Fibroblast of the conjunctiva (primary cell): ENCODE measurements at places on chromosomes 5 and 9.
A peak's percentile ranks its signal among the peaks of the same experiment; 100 is the strongest.

GRCh38 chr9:37650299-37650872 lies 368 bp upstream of the FRMPD1 start:
- no peak for DNase-seq

DNA sequence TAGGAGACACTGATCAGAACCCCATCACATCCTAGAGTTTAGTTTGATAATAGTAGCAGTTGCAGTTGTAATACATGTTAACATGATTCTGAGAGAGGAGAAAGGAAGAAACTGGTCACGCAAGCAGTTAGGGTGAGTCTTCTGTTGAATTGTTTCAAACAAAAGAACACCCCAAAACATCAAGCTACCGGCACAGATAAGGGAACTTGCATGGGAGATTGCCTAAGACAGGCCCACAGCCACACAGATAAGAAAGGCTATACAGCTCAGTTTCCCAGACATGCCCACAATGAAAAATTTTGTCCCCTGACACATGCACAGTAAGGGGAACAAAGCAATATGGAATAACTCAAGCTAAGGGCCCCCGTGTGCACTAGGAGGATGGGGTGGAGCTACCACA lies 15.9 kb downstream of the HSPB3 start:
- no peak for DNase-seq

GRCh38 chr5:82129723-82130285 lies 148.3 kb downstream of the RPS23 start:
- DNase-seq: no peak

DNA sequence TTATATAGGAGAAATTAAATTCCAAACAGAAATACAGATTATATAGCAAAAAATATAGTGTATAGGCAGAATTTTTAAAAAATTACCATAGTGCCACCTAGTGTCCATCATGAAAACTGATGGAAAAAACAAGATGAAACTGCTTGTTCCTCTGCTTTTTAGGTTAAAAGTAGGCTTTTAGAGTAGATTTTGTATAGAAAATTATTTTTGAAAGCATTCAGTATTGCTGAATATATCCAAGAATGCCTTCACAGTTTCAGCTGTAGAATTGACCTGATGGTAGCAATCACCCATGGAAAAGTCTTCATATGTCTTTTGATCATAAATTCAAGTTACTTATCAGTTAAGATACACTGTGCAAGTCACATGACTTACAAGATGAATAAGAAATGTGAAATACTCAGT lies 19.7 kb downstream of the RIOK2 start:
- DNase-seq: no peak

DNA sequence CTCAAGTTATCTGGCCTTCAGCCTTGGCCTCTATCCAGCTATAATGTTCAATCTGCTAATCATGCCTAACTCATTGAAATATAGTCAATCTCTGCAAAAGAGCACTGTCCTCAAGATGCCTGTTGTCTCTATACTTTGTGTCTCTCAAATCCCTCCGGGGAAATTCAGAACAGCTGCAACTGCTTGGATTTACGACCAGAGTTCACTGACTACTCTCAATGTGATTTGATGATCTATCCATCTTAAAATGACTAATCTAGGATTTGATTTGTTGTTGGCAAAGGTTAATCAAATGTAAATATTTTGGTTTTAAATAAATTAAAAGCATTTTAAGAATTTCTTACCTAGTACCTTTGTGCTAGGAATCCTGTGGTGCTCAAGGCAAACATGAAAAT lies 40.9 kb downstream of the SVEP1 start:
- peak; percentile 4 for DNase-seq

GRCh38 chr5:174384509-174384947 lies 339.0 kb downstream of the NSG2 start:
- peak; percentile 32 for DNase-seq

GRCh38 chr9:123070198-123070597 lies 36.7 kb downstream of the GPR21 start:
- no peak for DNase-seq

DNA sequence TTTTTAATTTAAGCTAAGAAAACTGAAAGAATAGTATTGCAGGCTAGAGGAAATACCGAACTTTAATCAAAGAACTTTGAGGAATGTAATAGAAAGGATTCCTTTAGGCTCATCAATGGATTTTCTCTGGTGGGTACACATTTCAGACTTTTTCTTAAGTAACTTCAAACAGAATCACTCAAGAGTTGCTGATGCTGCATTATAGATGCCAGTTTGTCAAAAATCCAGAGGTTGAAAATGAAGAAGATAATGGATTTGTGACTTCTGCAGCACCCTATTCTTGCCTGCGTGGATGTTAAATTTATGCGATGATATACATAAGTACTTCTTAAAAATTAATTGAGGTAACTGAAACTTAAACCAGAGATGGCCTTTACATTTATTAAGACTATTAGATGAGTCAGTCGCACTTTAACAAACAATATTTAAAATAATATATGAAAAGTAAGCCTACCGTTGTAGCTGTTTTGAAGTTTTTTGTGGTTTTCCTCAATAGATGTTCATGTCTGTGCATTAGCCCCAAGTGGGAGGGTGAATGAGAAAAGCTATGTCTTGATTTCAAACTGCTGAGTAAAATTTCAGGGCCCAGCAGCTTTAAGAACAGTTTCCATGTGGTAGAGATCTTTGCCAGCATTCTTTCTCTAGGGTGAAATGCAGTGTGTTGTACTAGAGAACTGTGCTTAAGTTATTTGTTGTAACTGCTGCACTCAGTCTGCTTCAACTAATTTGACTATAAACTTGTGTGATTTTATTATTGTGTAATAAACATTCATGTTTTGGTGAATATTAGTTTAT lies at the start of gene OGN:
TSS of gene OGN (minus strand) at position 537 of the 795 bp plus-strand sequence. CDS start 1,171 bp downstream, outside the sequence.
- peak; percentile 69 for DNase-seq

DNA sequence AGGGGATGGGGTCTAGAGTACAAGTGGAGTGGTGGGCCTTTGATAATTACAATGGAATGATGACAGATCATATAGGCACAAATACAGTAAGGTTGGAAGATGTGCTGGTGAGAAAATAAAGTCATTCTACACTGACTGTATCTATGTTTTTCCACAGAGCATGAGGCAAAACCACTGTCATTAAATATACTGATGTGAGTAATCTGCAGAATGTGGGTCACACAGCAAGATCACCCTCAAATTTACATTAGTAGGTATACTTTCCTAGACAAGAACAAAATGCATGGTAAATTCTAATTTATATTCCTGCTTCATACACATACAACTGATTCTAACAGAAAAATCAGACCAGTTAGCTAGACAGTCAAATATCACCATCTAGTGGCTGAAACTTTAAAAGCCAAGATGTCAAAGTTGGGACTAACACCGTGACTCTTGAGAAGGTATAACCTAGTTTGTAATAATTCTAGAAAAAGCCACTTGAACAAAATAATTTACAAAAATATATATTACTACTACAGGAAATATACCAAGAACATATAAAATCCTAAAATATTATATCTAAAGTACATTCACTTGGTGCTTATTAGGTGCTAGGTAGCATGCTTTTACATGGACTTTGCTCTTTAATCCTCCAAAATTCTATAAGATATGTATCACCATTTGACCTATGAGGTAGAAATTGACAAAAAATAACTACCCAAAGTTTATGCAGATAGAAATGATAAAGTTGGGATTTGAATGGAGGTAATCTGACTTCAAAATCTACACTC lies 19.5 kb downstream of the TTC33 start:
- peak; percentile 55 for DNase-seq

GRCh38 chr5:80219391-80219790 lies 36.5 kb downstream of the SERINC5 start:
- no peak for DNase-seq

GRCh38 chr9:124040935-124041816 lies 29.6 kb downstream of the LHX2 start:
- DNase-seq: no peak

DNA sequence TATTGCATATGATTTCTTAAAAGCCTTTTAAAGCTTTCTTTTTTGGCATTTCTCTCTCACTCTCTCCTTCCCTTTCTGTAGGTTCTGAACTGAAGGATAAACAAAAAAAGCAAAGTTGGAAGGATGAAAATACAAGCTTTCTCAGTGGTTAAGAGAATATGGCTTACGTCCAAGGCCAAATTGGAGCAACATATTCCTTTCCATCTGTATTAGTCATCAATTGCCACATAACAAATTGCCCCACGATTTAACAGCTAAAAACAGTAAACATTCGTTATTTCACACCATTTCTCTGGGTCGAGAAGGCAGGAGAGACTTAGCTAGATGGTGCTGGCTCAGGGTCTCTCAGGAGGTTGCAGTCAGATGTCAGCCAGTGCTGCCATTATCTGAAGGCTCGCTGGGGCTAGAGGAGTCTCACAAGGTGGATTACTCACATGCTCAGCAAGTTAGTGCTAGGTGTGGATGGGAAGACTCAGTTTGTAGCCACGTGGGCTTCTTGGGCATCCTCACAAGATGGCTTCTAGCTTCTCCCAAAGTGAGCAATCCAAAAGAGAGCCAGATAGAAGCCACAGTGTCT lies 2.0 kb upstream of the ROR2 start:
- peak; percentile 45 for DNase-seq

- DNase-seq: no peak
These were observed 159.6 kb downstream of the BNC2 start for GRCh38 chr9:16710888-16711287.

DNA sequence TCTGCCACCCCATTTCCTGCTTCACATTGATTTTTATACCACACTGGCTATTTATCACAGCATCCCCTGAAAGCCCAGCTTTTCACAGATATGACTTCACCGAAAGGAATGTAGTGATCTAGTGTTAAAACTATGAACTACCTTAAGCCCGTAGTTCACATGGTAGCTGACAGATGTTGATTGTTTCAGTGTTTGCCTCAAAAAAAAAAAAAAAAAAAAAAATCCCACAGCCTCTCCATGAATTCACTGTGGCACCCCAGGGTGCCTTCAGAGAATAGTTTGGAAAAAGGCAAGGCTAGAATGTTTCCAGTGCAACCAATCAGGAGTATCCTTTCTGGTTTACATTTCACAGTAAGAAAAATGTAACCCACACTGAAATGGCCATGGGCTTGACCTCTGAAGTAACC lies 37.1 kb downstream of the GLIS3 start:
- DNase-seq: peak; percentile 12

- no peak for DNase-seq
These were observed 294.2 kb upstream of the CYLC2 start for GRCh38 chr9:102700936-102701335.

DNA sequence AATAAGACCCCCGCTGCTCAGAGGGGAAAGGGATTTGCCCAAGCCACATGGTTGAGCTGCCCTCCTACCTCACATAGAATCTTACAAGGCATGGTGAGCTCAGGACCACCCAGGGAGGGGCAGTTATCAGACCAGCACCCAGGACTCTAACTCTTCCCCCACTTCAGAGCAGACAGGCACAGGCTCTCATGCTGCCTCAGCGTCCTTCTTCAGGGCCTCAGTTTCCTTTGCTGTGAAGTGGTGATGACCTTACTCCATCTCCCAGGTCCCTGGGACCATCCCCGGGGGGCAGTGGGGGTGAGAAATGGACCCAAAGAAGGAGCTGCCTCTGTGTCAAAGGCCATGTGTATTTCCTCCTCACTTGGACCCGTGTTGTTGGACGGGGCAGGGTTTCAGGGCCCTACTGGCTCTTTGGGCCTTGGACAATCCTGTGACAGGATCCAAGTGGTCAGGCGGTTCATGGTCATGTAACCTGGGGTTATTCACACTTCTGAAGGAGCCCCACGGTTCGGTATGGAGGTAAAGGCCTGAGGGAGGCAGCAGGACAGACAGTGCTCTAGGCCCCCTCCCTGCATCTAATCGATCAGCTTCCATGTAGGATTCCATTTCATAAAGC lies 31.7 kb upstream of the CSF1R start:
- DNase-seq: no peak

GRCh38 chr9:93096811-93097382 lies 880 bp downstream of the CARD19 start:
- no peak for DNase-seq

DNA sequence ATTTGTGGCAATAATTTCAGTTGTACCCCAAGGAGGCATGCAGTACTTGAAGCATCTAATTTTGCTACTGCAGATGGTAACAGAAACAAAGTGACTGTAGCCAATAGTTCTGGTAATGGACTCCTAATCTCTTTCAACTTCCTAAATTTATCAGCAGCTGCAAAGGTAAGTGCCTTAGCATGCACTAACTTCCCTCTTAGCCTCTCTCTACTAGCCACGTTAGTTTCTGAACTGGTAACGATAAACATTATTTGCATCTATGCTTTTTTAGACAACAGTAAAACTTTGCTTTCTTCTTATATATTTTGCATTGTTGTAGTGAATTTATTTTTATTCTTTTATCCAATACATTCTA lies 6.2 kb upstream of the CKS2 start:
- no peak for DNase-seq

GRCh38 chr5:135560858-135561257 lies 17.9 kb downstream of the CXCL14 start:
- peak; percentile 55 for DNase-seq

DNA sequence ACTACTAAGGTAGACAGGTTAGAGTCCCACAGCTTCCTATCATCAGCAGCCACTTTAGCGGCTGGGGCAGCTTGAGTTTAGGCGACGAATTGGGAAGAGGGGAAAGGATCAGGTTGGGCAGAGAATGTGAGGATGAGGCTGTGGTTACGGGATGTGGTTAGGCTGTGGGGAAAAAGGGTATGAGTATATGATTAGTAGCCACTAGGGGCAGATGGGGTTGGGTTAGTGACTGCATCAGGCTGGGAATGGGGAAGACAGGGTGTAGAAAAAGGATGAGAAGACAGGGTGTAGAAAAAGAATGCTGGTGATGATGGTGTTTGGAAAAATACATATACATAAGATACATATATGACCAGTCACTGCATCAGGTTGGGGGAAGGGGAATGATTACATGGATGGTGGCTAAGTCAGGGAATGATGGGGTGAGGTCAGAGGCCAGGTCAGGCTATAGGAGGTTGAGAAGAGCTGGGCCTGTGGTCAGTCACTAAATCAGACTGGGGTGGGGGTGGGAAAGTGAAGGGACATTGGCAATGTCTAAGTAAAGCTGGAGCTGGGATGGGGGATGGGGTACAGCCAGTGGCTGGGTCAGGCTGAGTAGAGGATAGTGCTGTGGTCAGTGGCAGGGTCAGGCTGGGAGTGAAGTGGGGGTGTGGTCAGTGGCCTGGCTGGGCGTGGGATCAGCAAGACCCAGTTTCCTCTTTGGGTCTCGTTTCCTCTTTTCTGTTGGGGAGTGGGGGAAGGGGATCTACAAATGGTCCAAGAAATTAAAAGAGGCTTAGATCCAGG lies 2.1 kb downstream of the TLN1 start:
- no peak for DNase-seq

GRCh38 chr5:1445689-1446601 lies 705 bp upstream of the SLC6A3 start:
- no peak for DNase-seq

GRCh38 chr5:1351156-1351555 lies 6.3 kb upstream of the CLPTM1L start:
- no peak for DNase-seq

- DNase-seq: no peak
These were observed 44.0 kb downstream of the TNPO1 start for GRCh38 chr5:72860499-72860898.

GRCh38 chr9:130237076-130237475 lies 28.5 kb upstream of the HMCN2 start:
- DNase-seq: no peak

- DNase-seq: no peak
These were observed 46.5 kb downstream of the MRPS27 start for GRCh38 chr5:72273547-72273946.
